ENCODE measurements at places on chromosomes 5 and 9.
A peak's percentile ranks its signal among the peaks of the same experiment; 100 is the strongest.

DNA sequence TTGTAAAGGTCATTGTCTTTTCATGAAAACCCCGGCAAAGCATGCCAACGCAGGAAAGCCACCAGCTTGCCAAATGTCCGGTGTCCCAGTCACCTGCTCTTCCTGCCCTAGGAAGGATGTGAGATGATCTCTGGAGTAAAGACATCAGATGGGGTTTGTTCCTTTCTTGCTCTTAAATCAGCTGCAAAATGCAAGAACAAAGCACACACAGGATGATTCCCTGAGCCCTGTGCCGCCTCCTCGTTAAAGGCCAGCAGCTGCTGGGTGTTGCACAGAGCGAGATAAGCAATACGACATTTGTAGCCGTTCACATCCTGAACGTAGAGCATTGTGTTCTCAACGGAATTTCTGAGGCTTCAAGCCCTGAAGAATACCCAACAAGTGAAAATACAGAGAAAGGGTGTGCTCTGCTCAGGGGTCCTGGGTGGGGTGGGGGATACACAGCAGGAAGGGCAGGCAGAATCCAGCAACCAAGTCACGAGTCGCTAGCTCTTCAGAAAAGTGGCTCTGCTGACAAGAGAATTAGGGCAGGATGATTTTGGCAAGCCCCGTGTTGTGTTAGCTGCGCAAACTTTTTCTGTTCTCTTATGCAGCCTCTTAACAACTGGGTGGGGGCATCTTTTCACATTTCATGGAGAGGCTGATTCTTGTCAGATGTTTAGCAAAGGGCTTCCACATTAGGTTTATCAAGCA lies 229.2 kb upstream of the MAP3K1 start:
- DNase-seq = no peak

DNA sequence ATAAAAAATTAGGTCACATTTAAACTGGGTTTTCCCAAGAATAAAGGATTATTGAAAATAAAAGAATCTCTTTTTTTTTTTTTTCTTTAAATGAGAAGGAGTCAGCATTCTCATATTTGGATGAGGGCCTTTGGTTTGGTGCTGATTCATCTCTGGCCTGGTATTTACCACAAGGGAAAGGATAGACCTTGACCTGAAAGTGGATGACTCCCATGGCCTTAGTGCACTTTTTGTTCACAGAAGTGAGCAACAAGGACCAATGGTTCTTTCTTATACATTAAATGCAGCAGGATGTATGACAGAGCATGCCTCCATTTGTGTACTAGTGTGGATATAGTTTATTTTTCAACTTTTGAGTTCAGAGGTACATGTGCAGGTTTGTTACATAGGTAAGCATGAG lies 6.9 kb downstream of the YTHDC2 start:
- no peak for DNase-seq

DNA sequence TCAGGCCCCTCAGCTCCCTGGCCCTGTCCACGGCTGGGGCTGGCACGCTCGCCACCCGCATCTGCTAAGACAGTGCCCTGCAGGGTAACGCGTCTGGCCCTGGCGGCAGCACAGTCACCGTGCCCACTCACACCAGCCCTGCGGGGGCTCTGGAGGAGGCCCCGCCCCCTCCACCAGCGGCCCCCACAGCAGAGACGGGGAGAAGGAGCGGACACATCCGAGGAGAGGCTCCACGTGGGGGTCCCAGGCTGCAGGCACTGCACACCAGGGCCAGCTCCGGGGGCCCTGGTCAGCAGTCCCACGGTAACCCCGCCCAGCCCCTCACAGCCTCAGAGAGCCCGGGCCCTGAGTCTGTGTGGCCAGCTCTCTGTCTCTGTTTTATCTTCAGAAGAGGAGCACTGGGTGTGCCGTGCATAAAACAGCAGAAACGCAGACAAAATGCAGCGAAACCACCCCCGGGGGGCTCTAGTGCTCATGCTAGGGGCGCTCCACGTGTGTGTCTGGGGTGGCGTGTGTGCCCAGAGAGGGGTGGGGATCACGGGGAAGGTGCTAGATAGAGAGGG lies 47.5 kb upstream of the NRARP start:
- no peak for DNase-seq

- DNase-seq = no peak
Observed at GRCh38 chr9:75071530-75072122, 16.3 kb downstream of the NMRK1 start.

GRCh38 chr5:107023732-107024131 lies 647.0 kb downstream of the EFNA5 start:
- no peak for DNase-seq

GRCh38 chr5:56176871-56177533 lies 56.1 kb downstream of the ANKRD55 start:
- DNase-seq = no peak

DNA sequence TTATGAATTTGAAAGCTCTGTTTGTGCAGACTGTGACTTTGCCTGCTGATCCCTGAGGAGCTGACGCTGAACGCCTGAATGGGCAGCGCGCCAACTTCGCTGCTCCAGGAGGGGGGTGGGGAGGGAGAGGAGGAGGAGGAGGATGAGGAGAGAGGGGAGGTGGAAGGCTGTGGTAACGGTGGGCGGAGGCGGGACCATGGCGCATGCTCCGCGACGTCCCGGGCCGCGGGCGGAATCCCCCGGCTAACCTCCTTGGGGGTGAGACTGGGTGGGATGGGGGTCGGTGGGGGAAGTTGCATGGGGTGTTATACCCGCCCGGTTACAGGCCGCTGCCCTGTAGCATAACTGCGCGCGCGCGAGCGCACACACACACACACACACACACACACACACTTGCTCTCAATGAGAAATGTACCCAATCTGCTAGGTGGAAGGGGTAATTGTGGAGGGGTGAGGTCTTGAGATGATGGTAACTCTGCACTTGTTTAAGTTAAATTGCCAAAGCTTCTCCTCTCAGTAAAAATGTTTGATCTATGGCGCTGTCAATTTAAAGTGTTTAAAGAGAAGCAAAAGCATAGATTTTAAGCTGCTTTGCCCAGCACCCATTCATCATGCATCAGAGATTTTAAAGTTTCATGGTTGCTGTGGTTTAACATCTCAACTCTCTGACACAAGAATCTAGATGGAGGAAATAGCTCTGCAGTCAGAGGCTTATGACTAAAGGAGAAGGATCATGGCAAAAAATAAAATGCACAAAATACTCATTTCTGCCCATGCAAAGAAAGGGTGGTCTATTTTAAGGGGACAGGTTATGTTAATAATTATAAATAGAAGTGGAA lies 76.6 kb upstream of the TBCA start:
- peak; percentile 42 for DNase-seq

DNA sequence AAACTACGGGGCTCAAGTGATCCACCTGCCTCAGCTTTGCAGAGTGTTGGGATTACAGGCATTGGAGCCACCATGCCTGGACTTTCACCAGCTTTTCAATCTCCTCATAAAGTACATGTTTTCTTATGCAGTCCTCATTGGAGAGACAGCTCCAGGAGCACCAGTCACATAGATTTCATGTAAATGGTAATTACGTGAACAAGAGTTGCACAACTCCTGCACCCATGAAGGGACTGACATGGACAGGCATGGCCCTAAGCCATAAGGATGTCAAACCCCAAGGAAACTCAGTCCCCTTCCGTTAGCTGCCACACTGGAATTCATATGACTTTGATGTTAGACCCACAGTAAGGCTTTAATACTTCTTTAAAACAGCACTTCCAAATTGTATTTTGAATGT lies 7.6 kb upstream of the ADGRV1 start:
- no peak for DNase-seq

- peak; percentile 12 for DNase-seq
Observed at GRCh38 chr9:82961504-82962125, 101.3 kb downstream of the RASEF start.

GRCh38 chr9:134502266-134502791 lies 139.3 kb upstream of the COL5A1 start:
- no peak for DNase-seq

GRCh38 chr5:141172381-141173204 lies at the start of gene PCDHB7:
Gene PCDHB7 (plus strand): TSS chr5:141172644. CDS start chr5:141172836, 192 bp downstream.
- no peak for DNase-seq

- DNase-seq = no peak
Observed at GRCh38 chr5:142966121-142966420, 195.9 kb downstream of the ARHGAP26 start.

GRCh38 chr5:72648480-72648879 lies 141.3 kb upstream of the ZNF366 start:
- no peak for DNase-seq

Data from GM04503 (cell line).